ENCODE measurements at places on chromosomes 7 and 10.

GRCh38 chr7:121329191-121330052, 622 bp downstream of the WNT16 start:
- DNase-seq = no peak

- no peak for DNase-seq
Measured at GRCh38 chr7:98110249-98111022, 3.8 kb downstream of the LMTK2 start.

DNA sequence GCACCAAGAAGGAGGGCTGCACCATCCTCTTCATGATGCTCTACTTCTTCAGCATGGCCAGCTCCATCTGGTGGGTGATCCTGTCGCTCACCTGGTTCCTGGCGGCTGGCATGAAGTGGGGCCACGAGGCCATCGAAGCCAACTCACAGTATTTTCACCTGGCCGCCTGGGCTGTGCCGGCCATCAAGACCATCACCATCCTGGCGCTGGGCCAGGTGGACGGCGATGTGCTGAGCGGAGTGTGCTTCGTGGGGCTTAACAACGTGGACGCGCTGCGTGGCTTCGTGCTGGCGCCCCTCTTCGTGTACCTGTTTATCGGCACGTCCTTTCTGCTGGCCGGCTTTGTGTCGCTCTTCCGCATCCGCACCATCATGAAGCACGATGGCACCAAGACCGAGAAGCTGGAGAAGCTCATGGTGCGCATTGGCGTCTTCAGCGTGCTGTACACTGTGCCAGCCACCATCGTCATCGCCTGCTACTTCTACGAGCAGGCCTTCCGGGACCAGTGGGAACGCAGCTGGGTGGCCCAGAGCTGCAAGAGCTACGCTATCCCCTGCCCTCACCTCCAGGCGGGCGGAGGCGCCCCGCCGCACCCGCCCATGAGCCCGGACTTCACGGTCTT, 1.9 kb downstream of the FZD1 start:
- no peak for DNase-seq

DNA sequence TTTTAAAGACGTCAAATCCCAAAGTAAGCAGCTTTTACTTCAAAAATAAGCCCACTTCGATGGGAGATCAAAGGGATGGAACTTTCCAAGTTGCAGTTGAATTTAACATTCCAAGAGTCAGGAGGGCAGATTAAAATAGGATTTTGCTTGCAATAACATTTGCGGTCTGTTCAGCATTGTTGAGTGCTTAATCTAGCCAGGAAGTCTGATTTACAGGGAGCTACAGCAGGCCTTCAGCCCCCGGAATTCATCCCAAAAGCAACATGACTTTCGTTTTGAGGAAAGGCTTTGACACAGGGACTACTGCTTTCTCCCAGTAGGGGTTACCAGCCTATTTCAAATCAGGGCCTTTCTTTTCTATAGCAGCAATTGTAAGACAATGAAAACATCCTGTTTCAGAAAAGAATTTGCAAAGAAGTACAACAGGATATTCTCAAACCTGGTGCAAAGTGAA, 279.6 kb upstream of the PITRM1 start:
- DNase-seq = no peak

- no peak for DNase-seq
Measured at GRCh38 chr7:8362723-8363369, 70.6 kb upstream of the NXPH1 start.

- no peak for DNase-seq
Measured at GRCh38 chr10:50538555-50539398, 85.0 kb downstream of the SGMS1 start.

- DNase-seq = no peak
Measured at GRCh38 chr10:89838044-89838615, 136.7 kb downstream of the KIF20B start.

GRCh38 chr7:18513343-18513742, 17.8 kb downstream of the HDAC9 start:
- no peak for DNase-seq

DNA sequence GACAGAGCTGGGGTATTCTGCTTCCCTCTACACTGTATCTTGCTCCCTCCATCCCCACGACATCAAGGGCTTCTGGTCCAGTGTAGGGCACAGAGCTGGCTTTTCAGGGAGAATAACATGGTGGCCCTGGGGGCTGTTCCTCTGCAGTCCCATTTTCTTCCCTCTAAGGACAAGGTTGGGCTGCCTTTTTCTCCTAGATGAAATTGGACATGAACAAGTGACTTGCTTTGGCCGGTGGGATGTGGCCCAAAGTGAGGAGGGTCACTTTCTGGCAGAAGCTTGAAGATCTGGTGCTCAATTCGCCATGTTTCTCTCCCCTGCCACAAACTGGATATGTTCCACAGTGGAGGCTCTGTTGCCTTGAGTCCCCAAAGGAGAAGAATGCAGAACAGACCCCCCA, 235.7 kb downstream of the EMX2 start:
- DNase-seq = no peak

GRCh38 chr10:51215951-51216834, 141.9 kb downstream of the PRKG1 start:
- DNase-seq = no peak

- no peak for DNase-seq
Measured at GRCh38 chr7:27418541-27418940, 175.9 kb downstream of the EVX1 start.

DNA sequence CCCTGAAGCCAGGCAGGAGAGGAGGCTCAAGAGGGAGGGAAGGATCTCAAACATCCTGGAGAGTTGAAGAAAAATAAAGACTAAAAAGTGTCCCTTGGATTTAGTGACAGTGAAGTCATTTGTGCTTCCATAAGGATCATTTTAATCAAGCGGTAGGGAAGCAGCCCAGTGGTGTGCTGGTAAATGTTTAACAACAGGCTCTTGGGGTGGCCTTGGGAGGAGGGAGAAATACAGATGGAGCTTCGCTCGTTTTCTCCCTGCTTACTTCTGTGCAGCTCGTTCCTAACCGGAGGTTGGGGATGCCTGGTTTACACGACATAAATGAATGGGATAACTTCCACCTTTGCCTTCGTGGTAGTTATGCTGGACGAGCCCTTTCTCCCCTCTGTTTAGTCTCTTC, 140.0 kb downstream of the CAMK1D start:
- DNase-seq = no peak

GRCh38 chr10:34862892-34863291, 47.8 kb upstream of the PARD3 start:
- DNase-seq = no peak

DNA sequence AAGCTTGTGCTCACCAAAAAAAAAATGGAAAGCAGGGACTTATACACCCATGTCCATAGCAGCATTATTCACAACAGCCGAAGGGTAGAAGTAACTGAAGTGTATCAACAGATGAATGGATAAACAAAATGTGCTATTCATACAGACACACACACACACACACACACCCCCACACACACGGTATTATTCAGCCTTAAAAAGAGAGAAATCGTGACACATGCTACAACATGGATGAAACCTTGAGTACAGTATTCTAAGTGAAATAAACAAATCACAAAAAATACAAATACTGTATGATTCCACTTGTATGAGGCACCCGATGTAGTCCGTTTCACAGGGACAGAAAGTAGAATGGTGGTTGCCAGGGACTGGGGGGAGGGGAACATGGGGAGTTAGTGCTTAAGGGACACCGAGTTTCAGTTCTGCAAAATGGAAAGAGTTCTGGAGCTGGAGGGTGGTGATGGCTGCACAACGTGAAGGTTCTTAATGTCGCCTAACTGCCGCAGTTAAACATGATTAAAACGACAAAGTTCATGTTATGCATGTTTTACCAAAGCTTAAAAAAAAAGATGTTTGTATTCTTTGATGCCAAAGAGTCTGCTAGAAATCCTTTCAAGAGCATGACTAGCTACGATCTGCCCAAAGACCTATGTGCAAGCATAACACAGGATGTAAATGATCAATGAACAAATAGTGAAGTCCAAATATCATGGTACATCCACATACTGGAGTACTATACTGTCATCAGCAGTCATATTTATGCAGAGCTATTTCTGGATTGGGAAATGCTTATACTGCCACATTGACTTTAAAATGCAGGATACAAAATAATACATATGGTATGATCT, 7.2 kb downstream of the TNS3 start:
- no peak for DNase-seq

GRCh38 chr7:50687575-50688225, 95.0 kb downstream of the GRB10 start:
- no peak for DNase-seq

- no peak for DNase-seq
Measured at GRCh38 chr10:62188021-62188616, 80.5 kb downstream of the RTKN2 start.

DNA sequence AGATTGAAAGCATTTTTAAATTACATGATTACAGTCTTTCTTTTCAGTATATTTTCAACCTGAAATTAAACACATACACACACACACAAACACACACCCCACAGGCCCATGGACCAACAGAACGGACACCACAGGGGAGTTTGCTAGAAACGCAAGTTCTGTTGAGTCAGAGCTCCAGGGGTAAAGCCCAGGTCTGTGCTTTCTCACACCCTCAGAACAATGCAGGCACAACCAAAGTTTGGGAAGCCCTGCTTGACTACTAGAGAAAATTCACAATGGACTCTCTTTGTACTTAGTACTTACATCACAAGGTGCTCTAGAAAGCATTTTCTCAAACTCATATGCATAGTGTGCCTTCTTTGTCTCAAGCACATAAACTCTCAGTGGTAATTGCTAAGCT, 704.0 kb upstream of the IGFBP3 start:
- DNase-seq = no peak

- no peak for DNase-seq
Measured at GRCh38 chr10:77348082-77348481, 289.5 kb downstream of the KCNMA1 start.

DNA sequence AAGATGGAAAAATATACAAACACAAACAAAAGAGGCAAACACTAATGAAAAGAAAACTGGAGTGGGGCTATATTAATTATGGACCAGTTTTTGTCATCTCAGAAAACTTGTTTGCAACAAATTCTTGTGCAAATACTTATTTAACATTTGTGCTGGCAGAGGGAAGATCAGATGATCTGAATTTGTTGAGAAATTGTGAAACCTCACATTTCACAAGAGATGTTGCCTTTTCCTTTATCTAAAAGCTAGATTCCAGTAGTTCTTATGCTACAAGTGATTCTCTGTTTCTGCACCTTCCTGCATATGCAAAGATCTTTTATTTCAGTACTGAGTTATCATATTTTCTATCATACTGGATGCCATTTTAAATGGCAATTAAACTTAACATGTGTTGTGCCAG, 320.7 kb downstream of the SUGCT start:
- DNase-seq = no peak

GRCh38 chr10:104100795-104101194, 15.1 kb upstream of the COL17A1 start:
- no peak for DNase-seq

- DNase-seq = no peak
Measured at GRCh38 chr7:43639858-43640491, 57.1 kb downstream of the STK17A start.

DNA sequence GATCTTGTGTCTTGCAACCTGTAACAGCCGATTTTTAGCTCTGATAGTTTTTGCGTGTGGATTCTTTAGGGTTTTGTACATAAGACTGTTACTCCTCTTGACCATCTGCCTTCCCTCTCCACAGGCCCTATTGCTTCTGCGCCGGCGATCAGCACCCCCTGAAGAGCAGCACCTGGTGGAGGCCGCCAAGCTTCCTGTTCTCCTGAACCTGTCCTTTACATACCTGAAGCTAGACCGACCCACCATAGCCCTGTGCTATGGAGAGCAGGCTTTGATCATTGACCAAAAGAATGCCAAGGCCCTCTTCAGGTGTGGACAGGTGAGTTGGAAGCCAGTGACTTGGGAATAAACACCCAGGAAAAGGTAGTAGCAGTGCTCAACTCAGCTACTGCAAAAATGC, 12.6 kb downstream of the FKBP6 start:
- no peak for DNase-seq

- DNase-seq = no peak
Measured at GRCh38 chr10:75375838-75376237, 25.7 kb downstream of the ZNF503 start.

DNA sequence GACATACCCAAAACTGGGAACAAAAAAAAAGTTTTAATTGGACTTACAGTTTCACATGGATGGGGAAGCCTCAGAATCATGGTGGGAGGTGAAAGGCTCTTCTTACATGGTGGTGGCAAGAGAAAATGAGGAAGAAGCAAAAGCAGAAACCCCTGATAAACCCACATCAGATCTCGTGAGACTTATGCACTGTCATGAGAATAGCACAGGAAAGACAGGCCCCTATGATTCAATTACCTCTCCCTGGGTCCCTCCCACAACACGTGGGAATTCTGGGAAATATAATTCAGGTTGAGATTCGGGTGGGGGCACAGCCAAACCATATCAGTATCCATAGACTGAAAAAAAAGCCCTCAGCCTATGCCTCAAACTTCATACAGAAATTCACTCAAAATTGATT, 647.2 kb downstream of the GRID1 start:
- no peak for DNase-seq

DNA sequence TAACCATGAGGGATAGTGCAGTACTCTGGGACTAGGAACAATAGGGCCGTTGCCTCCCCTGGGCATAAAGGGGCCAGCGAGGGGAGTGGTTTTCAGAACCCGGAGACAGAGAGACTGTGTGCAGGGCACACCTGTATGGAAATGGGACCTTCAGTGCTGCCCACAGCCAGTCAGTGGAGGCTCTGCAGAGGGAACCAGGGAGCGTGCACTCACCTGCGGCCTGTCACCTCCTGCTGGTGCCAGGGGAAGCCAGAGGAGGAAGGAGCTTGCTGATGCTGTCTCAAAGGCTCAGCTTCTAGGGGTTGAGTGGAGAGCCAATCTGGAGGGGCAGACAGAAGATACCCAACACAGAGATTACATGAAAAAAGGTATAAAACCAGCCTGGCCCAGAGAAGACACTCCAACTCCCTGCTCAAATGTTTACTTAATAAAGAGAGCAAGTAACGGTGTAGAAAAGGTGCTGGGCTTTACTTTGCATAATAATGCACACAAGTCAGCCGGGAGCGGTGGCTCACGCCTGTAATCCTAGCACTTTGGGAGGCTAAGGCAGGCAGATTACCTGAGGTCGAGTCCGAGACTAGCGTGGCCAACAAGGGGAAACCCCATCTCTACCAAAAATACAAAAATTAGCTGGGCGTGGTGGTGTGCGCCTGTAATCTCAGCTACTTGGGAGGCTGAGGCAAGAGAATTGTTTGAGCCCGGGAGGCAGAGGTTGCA, 35.5 kb upstream of the WAPL start:
- no peak for DNase-seq

All from stimulated activated CD4-positive, alpha-beta T cell treated with anti-CD3 and anti-CD28 coated beads, Interleukin-15, amount 100 ng/mL, for 1 hour (primary cell).